ENCODE measurements at places on chromosomes 2 and 18.

DNA sequence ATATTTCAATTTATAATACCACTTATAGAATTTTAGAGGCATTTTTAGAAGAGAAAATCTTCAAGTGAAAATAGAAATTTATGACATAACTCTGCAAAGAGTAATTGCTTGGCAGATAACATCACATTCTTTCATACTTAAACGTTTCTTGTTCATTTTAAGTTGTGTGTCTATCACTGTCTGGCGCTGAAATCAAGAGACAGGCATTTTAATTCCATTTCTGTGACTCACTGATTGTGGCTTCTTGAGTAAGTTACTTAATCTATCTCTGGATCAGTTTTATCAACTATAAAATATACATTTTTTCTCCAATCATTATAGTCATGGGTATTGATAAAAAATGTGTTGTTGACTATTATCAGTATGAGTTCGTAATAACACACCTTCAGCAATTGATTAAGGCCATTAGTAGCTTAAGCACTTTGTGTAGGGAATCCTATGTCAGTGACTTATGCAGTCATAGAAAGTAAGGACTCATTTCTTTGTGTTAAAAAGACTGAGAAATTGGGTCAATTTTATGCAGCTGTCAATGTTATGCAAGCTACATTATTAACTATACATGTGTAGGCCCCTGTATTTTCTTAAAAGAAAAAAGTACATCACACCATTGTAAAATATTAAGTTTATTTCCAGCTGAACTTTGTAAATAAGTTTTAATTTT lies 497.3 kb downstream of the CCDC85A start:
- DNase-seq = peak; percentile 66

DNA sequence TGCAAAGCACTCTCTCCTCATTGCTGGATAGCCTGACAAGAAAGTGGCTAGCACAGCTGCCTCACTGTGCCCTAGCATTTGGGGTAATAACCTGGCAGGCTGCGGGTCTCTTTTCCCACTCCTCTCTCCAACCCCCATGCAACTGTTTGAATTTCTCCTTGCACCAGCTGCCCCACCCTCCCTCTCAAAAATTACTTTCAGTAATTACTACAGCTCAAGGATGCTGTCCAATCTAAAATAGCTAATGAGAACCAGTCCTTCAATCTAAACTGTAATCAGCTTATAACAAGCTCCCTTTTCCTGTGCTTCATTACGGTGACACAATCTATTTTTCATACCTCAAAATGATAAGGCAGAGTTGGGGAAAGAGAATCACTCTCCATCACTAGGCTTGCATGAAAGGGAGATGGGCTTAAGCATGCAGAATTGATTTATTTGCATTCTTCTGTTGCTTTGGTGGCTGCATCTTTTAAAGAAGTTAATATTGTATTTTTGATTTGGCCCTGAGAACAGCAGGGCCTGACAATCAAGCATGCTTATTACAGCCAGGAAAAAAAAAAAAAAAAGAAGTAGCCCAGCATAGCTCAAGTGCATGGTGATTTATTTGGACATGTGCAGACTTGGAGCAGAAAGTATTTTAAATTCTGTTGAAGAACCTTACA lies 881.8 kb downstream of the SLC4A3 start:
- DNase-seq = peak; percentile 23

DNA sequence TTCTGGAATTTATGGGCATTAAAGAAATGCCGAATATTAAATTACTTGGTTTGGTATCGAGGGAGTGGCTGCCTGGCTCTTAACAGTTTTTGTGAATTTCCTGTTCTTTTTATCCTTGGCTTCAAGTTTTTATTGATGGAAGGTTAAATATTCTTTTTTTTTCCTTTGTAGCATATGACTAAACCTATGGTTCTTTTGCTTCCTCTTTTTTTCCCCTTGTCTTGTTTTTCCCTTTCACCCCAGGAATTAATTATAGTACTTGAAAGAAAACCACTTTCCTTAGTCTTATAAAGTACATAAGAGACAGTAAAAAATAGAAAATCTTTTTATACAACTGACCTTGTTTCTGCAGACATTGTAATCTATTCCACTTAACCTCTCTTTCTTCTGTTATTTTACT lies 42.4 kb downstream of the MGAT5 start:
- no peak for DNase-seq

- DNase-seq = no peak
These were observed 174.0 kb downstream of the CCDC85A start for GRCh38 chr2:56357655-56358295.

Measured in umbilical cord (tissue), 2 donors.